ENCODE measurements at places on chromosomes 4 and X.

DNA sequence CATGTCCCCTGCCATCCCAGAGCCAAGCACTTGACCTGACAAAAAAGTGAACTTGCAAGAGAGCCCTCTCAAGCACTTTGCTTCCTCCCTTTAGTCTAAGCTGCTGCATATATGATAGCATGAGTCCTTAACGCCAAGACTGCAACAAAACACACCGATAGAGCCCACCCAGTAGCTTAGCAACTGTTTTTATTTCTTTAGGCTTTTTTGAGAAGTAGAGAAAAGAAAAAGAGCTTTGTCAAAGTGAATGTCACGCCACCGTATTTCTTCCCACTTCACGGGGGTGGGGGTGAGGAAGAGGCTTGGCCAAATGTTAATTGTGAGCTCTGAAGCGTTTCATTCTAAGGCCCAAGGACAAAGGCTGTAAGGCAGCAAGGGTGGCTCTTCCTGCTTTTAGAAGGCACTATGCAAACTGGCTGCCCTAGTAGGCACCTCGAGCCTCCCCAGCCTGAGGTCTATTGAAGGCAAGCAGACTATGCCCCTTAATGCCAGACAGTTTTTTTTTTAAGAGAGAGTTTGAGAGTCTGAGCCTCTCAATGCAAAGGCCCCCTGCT, 138.6 kb downstream of the HS6ST2 start:
- no peak for DNase-seq

GRCh38 chrX:1323315-1323714, 13.3 kb upstream of the IL3RA start:
- no peak for DNase-seq

- no peak for DNase-seq
Measured at GRCh38 chr4:98447648-98448047, 186.5 kb downstream of the RAP1GDS1 start.

DNA sequence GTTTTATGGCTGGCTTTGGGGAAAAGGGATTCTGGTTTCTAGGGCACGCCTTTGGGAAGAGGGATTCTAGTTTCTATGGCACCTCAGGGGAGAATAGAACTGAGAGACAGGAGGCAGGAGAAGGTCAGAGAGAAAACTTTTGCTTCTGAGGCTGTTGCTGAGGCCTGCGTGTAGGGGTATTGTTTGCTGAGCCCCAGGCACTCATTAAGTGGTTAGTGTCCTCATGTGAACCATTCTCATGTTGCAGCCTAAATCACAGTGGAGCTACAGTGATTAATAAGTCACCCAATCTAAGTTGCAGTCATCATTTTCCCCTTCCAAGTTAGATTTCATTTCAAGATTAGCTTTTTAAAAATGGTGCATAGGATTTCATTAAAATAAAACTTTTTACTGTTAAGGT, 29.0 kb downstream of the VCX3A start:
- DNase-seq: no peak

DNA sequence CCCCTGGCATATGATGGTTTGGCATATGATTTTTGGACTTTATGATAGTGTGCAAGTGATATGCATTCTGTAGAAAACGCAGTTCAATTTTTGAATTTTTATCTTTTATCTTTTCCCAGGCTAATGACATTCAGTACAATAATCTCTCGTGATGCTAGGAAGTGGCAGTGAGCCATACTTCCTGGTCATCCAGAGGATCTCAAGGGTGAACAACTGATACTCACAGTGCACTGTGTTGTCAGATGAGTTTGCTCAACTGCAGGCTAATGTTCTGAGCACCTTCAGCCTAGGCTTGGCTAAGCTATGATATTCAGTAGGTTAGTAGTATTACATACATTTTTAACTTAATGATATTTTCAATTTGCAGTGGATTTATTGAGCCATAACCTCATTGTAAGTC, 405.3 kb downstream of the PCDH7 start:
- no peak for DNase-seq

DNA sequence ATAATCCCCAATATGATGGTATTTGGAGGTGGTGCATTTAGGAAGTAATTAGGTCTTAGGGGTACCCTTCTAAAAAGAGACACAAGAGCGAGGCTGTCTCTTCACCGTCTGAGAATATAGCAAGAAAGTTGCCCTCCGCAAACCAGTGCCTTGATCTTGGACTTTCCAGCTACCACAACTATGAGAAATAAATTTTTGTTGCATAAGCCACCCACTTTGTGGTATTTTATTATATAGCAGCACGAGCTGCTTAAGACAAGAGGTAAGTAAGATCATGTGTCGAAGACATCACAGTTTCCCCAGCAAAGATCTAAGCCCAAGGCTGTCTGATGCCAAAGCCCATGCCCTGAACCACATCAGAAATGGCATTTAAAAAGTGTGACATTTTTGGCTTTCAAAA, 9.6 kb upstream of the EXOSC9 start:
- no peak for DNase-seq

GRCh38 chrX:110428144-110428543, 69.5 kb downstream of the RTL9 start:
- DNase-seq: no peak

DNA sequence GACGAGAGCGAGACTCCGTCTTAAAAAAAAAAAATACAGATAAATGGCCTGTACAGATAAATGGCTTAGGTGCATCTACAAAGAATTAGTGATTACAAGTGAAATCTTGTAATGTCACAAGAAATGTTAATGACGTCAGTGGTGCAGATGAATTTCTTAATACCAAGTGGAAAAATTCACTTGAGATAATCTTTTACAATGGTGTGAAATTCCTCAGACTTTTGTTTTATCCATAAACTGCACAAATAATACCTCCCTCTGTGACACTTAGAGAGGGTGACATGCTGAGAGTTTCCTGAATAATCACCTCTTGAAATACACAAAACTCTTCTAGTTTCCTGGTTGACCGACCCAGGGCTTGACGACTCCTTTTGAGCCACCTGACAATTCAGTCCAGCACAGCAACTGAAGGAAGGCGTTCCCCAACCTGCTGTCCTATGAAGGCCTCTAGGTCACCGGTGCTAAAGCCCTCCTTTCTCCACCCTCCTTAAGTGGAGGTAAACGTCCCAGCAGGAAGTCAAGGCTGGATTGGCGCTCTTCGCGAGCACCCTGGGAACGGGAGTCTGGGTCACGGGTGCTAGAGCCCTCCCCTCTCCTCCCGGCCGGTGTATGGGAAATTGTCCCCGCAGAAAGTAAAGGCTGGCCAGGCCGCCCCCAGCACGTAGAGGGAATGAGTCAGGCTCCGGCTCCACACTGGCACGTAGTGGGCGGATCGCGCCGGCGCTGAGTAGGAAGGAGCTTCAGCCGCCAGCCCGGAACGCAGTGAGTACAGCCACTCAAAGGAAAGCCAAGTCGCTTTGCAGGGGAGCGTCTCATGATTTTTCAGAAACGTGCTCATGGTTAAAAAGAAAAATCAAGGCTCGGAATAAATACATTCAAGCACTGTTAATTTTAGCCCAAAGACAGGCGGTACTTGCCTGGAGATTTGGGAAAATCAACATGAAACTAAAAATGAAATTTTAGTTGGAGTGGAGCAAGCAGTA, at the start of gene TMEM144:
Gene TMEM144, plus strand, starts transcription at position 662 of the 983 bp plus-strand sequence. CDS start 2,182 bp downstream, outside the sequence.
- peak; percentile 76 for DNase-seq

DNA sequence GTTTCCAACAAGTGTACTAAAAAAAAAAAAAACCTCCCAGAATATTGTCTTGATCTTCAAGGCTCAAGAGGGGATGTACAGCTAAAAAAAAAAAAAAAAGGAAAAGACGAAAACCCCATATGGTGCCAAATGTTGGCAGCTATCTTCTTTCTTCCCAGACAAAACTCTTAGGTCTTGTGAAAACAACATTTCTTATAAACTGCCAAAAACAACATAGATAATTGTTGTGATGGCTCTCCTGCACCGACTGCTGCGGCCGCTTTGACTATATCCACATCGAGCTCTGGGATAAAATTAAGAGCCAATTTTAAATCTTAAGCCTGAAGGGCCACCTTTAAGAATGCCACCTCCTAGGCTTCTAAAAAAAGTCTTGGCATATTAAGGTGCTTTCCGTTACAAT, 23.5 kb downstream of the PDGFC start:
- DNase-seq: no peak

DNA sequence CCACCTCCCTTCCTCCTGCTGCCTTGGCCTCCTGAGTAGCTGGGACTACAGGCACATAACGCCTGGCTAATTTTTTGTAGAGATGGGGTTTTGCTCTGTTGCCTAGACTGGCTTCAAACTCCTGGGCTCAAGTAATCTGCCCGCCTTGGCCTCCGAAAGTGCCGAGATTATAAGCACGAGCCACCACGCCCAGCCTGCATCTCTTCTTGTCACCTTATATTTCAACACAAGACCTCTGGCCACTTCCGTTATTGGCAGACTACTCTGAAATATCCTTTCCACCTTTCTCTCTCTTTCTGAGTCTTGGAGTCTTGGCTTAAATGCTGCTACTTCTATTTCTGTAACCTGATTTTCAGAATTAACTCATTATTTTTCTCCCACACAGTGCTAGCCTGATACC, 5.6 kb downstream of the KIAA0232 start:
- DNase-seq: no peak

GRCh38 chr4:41177016-41177415, 37.3 kb downstream of the APBB2 start:
- DNase-seq: no peak

- no peak for DNase-seq
Measured at GRCh38 chr4:11480683-11481082, 52.0 kb upstream of the HS3ST1 start.

GRCh38 chr4:174505892-174506291, 16.4 kb downstream of the HPGD start:
- DNase-seq: no peak

DNA sequence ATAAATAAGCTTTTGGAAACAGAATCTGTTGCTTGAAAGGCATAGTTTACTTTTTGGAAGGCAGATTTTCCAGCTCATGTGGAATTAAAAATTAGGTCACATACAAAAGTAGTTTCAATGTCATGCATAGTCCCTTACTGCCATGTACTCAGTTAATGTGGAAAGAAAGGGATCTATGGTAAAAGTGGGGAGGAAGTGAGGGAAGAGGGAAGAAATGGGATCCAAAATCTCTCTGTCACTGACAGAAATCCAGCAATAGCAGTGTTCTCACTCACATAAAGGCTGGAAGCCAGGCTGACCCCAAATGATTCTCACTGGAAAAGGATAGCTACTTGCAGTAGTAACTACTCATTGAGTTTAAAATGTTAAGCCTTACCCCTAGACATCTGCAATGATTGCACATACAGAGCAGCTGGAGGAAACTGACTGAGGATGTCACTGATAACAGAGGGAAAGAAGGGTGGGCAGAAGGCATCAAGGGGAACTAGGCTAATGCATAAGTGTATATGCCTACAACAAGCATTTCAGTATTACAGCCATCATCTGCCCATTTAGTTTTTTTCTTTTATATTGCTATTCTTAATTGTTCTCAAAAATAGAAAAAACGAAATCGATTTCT, 445.6 kb downstream of the FAT4 start:
- DNase-seq: no peak

GRCh38 chr4:23117826-23118225, 425.1 kb downstream of the GBA3 start:
- no peak for DNase-seq

DNA sequence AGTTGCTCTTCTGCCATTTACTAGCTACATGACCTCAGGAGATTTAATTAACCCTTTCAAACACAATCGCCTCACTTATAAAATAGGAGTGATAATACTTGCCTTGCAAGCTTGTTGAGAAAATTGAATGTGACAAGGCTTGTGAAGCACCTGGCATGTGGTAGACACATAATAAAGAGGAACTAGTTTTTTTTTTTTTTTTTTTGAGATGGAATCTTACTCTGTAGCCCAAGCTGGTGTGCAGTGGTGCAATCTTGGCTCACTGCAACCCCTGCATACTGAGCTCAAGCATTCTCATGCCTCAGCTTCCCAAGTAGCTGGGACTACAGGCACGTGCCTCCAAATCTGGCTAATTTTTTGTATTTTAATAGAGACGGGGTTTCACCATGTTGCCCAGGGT, 73.7 kb upstream of the STIM2 start:
- DNase-seq: no peak

GRCh38 chr4:107654694-107655093, 65.3 kb downstream of the PAPSS1 start:
- no peak for DNase-seq

DNA sequence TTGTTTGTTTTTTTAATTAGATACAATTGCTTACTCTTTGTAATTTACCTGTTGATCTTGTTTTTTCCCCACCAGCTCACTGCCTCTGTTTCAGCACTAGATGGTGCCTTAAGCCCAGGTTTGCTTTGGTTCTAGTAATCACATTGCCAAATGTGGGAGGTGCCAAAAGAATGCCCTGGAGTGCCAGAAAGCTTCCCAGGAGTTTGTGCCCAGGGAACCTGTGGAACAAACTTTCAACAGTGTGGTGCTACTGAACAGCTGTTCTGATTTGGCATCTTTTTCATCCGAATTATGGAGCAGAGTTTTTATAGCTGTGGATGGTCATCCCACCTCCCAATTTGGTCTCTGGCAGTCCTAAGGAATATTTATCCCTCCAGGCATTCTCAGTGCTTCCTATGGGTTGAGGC, 1000.7 kb downstream of the STIM2 start:
- DNase-seq: peak; percentile 4

DNA sequence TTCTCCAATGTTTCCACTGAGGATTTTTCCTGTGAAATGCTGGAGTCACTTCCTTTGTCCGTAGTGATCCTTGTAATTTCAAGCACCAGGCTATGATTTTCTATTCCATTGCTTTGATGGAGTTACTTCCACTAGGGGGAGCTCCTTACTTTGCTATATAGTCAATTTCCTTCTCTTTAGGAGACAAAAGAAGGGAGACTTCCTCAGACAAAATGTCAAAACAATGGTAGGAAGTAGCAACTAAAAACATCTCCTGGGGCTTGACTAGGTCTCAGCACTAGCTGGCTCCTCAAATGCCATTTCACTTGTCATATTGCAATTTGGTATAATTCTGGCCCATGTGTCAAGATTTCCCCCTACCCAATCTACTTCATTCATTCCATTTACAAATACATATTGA, 24.1 kb downstream of the ZCCHC12 start:
- peak; percentile 52 for DNase-seq

DNA sequence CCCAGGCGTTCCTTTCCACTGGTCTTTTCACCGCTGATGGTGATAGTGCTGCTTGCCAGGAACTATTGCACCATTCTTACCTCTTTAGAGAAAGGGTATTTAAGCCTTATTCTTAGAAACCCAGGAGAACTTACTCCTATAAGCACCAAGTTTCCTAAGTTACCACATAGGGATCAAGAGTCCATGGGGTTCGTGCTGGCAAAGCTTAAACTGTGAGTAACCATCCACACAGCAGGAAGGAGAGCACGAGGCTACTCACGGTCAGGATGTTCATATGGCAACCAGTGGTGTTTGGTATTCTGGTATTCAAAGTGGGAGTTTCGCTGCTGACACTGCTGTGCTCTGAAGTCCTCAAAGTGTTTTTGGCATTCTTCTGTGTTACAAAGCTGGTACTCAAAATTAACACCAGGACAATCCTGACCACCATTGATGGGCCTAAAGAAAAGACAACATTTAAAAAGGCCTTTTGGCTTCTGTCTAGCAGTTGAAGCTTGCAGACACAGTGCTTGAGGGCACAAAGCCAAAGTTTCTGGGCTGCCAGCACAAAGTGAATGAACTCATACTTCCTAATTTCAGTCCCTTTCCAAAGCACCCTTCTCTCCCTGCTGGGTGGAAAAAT, 256.9 kb downstream of the ADAMTS3 start:
- DNase-seq: peak; percentile 74
